Nephron progenitor cell (in vitro differentiated cells): ENCODE measurements at places on chromosomes 4 and X.

- DNase-seq = no peak
Observed at GRCh38 chrX:109511113-109511512, 25.5 kb upstream of the NXT2 start.

GRCh38 chr4:185210102-185210981 is 944 bp downstream of the SNX25 start:
- peak; percentile 66 for DNase-seq

DNA sequence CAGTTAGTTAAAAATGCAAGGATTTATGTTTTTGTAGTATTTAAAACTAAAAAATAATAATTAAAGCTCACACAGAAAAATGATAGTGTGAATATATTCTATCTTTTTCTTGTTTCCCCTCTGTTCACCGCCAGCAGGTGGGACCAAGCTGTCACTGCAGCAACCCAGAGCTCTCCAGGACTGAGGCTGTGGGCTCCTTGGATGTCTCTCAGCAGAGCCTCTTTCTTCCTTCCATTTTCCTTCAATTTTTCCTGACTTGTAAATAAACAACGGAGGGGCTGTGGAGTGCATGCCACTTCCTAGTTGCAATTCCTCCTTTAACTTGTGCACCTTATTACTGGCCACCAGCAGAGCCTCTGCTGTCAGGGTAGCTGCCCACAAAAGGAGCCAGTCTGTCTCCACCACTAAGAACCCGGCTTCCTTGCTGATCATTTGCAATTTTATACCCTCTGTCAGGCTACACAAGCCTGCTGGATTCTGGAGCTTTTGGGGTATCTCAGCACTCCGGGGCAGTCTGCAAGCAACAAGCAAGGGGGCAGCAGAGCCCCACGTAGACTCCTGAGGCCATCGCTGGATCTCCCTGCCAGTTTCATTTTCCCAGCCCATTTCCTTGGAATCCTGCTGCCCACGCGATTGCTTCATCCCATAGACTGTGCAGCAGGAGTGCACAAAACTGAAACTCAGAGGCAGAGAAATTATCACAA is 1467.4 kb downstream of the C4orf33 start:
- peak; percentile 48 for DNase-seq

GRCh38 chr4:148261848-148262247 is 180.4 kb downstream of the NR3C2 start:
- no peak for DNase-seq

GRCh38 chrX:140087875-140088274 is 122.6 kb upstream of the CXorf66 start:
- DNase-seq = peak; percentile 16

DNA sequence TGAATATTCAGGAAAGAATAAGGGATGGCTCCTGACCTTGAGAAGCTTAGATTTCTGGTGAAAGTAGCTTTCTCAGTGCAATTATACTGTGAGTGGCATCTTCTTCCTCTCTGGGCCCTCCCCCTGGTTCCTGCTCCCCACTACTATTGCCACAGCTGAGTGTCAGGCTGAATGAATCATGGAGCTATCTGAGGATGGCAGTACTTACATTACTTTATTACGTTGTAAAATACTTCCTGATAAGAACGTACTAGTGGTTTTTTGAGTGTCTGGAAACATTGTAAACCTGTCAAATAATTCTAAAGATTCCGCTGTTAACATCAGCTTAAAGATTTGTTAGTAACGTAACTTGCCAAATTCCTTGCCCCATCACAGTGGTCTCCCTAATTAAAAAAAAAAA is 36.2 kb downstream of the ARHGAP10 start:
- no peak for DNase-seq
